H4 (cell line): ENCODE measurements at places on chromosomes 5 and 9. TPM values are rescaled to one million over a fixed set of nuclear protein-coding genes. Genes with fewer than 3 reads are reported as not detected.

GRCh38 chr5:138489683-138490061 is 24.4 kb downstream of the EGR1 start:
- no peak for DNase-seq

DNA sequence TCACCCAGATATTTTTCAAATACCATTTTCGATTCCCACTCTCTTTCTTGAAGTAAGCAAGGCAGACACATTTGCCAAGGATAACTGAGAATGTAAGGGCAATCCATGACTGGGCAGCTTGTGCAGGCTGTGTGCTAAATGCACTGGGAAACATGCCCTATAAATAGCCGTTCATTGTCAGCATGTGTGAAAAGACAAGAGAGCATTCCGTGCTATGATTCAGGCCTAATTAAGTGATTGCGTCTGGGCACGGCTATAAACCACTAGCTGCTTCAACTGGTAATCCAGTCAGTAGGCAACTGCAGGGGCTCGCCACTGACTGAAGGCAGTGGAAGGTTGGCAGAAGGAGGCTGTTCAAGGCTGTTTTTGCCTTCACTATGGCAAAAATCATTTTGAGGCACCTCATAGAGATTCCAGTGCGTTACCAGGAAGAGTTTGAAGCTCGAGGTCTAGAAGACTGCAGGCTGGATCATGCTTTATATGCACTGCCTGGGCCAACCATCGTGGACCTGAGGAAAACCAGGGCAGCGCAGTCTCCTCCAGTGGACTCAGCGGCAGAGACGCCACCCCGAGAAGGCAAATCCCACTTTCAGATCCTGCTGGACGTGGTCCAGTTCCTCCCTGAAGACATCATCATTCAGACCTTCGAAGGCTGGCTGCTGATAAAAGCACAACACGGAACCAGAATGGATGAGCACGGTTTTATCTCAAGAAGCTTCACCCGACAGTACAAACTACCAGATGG is at the start of gene HSPB3:
Gene HSPB3 (plus strand): TSS at position 287 of the 745 bp plus-strand sequence. CDS start 91 bp downstream, at position 378.
- peak; percentile 86 for DNase-seq

DNA sequence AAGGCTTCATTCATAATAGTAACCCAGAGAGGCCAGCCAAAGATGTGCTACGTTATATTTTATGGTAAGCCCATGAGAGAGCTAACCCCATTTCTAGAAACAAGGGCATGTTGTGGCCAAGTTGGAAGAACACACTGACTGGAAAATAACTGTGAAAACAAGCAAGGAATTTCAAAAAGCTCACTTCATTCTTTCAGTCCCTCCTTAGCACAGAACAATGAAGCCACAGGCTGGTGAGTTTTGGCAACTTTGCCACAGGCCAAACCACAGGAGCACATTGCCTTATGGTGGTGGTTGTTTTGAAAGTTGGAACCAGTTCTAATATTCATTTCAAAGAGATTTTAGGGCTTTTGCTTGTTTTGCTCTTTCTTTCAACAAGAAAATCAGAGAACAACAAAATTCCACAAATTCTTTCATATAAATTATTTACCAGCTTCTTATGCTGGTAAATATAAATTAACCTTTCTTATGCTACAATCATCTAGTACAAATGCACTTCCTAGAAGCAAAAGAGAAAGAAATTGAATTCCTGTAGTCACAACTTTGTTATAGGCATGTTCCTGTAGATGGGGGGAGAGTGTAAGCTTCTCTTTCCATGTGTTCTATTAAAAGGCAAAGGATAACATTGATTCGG is 225.4 kb upstream of the RFX3 start:
- DNase-seq = peak; percentile 38

GRCh38 chr5:127307868-127308267 is 17.3 kb downstream of the MEGF10 start:
- DNase-seq = no peak

Gene HACD4
- total RNA-seq = not detected in 2 replicates

Gene NDST1
- total RNA-seq = 18.8 and 26.6 TPM in 2 replicates

DNA sequence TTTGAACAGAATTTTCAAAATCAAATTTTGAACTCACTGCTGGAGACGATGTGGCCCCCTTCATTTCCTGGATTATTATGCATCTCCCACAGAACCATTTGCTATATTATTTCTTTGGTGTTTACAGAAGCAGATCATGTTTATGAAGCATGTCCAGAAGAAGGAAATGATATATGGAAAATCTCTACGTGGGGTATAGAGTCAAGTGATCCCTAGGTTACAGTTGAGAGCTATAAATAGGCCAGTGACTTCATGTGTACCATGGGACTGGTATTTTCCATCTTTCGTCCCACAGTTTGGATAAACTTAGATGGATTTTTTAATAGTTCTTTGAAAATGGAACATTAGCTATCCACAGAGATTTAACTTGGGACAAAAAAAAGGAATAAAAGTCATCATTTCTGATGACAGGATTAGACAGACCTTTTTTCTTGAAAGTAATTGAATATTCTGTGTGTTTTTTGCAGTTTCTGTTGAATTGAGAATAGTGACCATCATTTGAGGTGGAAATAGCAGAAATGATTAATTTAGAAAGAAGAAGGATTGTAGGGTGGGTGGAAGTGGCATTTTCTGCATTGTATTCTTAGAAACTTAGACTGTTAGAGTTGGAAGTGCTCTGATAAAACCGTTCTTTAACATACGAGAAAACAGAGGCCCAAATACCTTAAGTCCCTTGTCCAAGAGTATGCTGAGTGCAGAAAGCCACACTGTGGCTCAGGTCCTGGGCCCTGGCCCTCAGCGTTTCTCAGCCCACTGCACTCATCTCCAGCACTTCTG is 136.4 kb downstream of the PIP5K1B start:
- no peak for DNase-seq

DNA sequence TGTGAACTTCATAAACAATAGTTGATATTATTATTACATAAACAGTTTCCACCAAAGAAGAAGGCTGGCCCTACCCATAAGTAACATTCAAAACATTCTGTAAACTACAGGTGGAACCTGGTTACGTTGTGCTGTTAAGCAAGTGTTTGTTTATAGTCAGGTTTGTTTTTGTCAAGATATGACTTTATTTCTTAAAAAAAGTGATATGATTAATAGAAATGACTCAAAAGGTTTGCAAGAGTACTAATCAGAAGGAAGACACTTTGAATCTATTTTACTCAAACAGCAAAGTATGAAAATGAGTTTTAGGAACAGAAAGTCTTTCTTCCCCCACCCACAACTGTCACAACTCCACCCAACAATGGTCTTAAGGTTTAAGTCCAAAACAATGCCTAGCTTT is 220.8 kb downstream of the PLK2 start:
- DNase-seq = no peak

DNA sequence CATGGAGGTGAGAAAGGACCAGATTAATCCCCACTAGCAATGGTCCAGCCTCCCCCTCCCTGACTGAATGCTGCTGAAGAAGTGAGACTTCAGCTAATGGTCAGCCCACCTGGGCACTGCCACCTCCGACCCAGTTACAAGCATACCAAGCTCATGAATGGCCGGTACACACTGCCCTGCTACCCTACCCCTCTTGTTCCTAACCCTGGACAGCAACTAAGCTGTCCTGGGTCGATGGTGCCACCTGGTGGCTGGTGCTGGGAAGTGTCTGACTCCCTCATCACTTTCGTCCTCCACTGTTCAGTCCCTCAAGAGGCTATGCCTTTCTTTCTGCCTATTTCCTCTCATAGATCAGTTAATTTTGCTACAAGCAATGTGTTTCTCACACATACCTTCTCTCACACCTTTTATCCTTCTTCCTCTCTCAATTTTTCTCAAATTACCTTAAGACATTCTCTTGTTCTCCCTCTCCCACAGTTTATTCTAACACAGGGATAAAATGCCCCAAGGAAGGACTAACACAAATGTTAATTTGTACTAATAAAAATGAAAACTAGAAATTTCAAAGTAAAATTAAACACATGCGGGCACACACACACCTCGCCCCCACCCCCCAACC is 42.4 kb downstream of the PAX5 start:
- DNase-seq = no peak

Gene NKD2
- total RNA-seq = 0.43 and 2.8 TPM in 2 replicates

Gene PDE6A
- total RNA-seq = 0.02 TPM in 1 of 2 replicates, not detected in the other

DNA sequence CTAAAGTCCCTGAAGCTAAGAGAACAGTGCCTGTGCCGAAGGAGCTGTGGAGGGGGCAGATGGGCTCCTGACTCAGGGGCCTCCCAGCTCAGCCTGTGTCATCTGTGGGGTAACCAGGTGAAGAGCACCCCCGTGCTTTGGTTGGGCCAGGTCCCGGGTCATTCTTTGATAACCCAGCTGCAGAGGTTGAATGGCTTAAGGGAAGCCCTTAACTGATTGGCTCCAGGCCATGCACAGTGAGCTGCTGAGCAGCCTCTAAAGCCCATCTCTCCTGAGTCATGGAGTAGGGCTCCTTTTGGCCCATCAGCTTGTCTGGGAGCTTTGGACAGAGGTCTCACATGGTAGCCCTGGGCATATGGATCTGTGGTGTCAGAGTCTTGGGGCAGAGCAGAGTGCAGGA is 28.7 kb downstream of the COL27A1 start:
- DNase-seq = no peak

- peak; percentile 19 for DNase-seq
Observed at GRCh38 chr5:76111477-76112174, 28.4 kb downstream of the SV2C start.

DNA sequence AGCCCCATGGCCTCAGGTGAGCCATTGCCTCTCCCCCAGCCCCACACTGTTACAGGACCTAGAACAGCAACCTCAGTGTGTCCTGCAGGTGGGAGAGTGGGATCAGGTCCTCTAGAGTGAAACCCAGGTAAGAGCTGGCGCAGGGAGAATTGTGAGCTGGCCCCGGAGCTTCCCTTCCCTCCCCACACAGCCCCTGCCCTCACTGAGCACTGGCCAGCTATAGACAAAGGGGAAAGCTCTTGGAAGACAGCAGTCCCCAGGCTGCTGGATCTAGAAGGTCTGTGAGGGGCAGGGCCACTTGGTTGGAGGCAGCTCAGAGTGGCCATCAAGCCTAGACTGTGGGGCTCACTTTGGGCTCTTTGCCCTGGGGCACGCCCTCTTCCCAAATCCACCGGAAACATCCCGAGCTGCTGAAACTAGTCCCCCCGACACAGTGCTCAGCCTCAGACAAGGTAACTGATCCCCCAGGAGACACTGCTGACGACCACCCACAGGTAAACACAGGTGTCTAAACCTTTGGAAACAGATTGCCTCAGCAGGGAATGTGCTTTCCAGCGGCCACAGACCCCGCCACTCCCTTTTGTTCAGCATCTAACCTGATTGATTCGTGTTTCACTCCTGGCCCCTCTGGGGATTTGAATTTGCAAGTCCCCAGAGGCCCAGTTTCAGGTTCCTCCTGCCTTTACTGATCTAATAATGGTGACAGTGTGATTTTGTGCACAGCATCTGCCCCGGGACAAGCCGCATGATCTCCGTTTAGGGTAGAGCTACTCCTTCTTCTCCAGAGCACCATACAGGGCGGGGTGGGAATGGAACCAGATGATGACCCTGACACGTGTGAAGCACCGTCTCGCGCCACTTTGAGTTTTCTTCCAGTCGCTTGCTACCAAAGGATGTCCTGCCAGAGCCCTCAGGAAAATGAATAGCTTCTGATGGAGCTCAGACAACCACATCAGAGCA is 42.2 kb upstream of the ADAMTS2 start:
- DNase-seq = no peak

DNA sequence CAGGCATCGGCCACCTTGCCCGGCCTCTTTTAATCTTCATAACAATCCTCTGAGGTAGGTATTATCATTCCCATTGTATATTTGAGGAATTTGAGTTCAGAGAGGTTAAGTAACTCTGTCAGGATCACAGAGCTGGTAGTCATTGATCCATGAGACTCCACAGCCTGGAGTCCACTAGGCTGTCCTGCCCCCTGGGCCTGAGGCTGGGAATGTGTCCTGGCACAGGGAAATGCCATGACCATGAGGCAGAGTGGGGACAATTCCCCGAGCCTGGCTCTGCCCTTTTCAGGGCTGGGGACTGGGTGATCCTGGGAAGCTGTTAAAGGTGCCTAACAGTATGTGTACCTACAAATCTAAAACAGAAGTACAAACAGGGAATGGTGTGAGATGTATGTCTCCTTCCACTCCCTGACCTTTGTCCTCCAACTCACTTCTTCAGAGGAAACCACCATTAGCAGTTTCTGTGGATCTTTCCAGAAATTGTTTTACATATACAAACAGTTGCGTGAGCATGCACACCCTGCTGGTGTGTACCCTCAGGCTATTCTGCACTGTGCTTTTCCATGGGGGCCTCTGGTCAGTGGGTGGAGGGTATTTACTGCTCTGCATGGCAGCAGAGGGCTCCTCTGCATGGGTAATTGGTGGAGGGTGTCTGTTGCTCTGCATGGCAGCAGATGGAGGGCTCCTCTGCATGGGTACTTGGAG is 53.8 kb downstream of the NDST1 start:
- no peak for DNase-seq

DNA sequence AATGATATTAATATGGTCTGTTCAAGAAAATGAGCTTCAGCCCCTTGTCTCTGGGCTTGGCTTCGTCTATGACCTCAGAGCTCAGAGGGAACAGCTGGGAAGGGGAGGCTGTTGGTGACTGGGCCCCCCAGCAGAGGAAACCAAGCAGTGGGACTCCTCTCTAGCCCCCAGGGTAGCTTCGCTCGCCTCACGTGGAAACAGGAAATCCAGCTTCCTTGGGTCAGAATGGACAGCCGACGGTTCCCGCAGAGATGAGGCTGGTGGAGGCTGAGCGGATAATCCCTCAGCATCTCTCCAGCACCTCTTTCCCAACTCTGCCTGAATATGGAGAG is 37.2 kb upstream of the ICE1 start:
- no peak for DNase-seq

- no peak for DNase-seq
Observed at GRCh38 chr5:81579262-81579924, 171.5 kb downstream of the SSBP2 start.

Gene SPINK6
- total RNA-seq = not detected in 2 replicates

GRCh38 chr5:177389241-177390169 is 5.3 kb downstream of the SLC34A1 start:
- peak; percentile 83 for DNase-seq

Gene SEC24A
- total RNA-seq = 16.4 and 23.3 TPM in 2 replicates

Gene TAF11L10
- total RNA-seq = not detected in 2 replicates

DNA sequence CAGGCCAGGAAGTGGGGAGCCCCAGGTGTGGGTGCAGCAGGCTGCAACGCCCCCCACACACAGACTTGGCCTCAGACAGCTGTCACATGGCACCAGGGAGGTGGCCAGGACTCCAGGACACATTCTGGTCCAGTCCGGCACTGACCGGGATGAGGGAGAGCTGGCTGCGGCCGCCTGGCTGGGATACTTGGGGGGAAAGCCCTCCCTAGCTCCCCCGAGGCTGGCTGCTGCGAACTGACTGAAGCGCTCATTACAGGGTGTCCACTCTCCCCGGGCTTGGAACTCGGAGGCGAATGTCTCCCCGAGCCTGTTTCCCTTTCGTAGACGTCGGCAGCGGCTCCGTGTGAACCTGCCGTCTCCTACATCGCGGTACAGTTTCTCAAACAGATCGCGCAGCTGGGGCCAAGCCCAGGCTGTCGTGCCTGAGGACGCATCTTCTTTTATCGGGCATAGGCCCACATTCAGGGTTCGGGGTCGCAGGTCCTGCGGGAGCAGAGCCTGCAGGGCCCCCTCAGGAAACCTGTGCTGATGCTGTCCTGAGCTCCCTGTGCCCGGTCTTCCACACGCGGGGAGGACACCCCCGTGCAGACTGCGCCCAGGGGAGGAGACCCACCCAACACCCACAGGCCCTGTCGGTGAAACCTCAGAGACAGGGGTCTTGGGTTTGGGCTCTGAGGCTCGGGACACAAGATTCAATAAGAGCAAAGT is 19.8 kb downstream of the NACC2 start:
- DNase-seq = no peak

GRCh38 chr9:109238125-109238524 is 71.1 kb upstream of the FRRS1L start:
- DNase-seq = no peak
